ENCODE measurements at places on chromosomes 7 and 10. TPM values are rescaled to one million over a fixed set of nuclear protein-coding genes. Genes with fewer than 3 reads are reported as not detected.

Gene MAGI2
- 0.94 TPM for total RNA-seq

Gene IFIT1
- total RNA-seq: 0.25 TPM

GRCh38 chr10:122461729-122462532 lies 578 bp downstream of the HTRA1 start:
- no peak for DNase-seq

DNA sequence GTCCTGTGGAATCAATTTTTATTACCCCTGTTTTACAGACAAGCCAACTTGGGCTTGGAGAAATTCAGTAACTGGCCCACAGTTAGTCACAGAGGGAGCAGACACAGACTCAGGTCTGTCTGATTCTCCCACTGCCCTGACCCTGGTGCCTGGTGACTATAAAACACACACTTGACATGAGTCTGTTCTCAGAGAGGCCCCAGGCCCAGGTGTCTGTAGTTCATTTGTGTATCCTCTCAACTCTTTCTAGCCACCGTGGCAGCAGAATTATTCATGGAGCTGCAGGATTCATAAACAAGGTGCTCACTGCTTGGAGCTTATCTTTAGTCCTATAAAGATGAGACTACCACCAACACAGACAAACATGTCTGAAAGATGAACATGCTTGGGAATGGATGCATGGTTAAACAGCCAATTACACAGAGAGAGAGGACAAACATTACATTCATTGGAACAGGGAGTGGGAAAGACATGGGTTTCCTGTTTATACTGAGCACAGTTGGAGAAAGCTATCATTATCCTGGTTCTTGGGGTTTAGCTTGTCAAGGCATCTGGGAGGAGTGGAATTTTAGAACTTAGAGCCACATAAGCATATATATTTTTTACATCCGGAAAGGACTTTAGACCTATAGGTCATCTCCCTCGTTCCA lies 79.1 kb upstream of the PDCD4 start:
- DNase-seq: no peak

GRCh38 chr7:75995996-75996395 lies 1.6 kb upstream of the TMEM120A start:
- DNase-seq: no peak

DNA sequence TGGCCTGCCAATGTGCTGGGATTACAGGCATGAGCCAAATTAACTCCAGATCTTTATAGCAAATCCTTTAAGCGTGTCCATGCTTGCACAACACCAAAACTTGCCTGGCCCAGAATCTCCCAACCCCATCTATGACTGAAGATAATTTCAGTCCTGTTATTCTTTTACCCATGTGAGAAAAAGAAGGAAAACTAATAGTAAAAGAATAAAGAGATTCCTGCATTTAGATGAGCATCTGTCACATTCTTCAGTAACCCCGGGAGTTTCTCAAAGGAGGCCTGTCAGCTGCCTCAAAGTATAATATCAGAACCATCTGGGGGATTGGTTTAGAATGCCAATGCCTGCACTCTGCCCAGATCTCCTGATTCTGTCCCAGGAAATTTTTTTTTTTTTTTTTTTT lies 158.1 kb upstream of the KMT2E start:
- no peak for DNase-seq

DNA sequence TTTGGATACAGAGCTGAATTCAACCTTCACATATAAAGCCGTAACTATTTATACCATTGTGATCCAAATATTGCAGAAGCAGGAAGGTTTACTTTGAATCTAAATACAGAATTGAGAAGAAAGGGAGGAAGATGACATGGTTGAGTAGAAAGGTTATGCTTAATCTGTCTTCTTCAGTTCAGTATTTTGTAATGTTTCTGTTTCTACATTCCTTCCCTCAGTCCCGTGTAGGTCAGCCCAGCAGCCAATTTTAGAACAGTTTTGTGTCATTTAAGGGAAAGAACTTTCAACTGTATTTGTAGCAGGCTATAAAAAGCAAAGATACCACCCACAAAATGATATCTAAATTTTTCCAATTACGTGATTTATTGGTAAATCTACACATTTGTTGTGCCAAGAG lies 97.4 kb downstream of the CPED1 start:
- DNase-seq: no peak

Gene SLC26A3
- total RNA-seq: 0.86 TPM

Gene CWF19L1
- total RNA-seq: 30.9 TPM

GRCh38 chr7:11239316-11239715 lies 265.6 kb downstream of the PHF14 start:
- DNase-seq: no peak
